Activated naive CD8-positive, alpha-beta T cell treated with anti-CD3 and anti-CD28 coated beads, Interleukin-2, amount 50 U/mL, for 16 hours (primary cell): ENCODE measurements at places on chromosomes 5 and 9.

DNA sequence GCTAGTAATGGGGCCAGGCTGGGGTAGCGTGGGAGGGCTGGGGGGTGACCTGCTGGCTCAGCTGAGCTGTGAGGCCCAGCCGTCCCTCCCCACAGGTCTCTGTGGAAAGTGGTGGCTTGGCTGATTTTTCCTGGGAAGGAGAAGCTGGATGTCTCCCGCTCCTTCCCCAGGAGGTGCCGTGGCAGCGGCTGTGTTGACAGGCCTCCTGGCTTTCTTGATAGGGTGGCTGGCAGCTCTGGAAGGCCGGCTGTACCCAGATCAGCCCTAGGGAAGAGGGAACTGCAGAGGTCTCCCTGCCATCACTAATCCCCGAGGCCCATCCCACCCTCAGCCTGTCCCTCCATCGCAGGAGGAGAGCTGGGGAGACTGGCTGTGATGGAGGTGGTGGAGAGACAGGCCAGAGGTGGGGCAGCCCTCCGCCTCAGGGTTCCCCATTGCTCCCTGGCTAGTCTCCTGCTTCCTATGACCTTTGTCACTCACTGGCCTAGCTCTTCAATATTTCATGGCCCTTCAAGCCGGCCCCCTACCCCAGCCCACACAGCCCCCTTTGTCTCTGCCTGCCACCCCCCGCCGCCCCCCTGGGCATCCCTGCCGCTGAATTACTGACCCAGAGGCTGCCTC lies 6.8 kb downstream of the CXXC5 start:
- DNase-seq, result no peak

GRCh38 chr5:178295589-178295988 lies 63.0 kb upstream of the PHYKPL start:
- DNase-seq, result no peak

DNA sequence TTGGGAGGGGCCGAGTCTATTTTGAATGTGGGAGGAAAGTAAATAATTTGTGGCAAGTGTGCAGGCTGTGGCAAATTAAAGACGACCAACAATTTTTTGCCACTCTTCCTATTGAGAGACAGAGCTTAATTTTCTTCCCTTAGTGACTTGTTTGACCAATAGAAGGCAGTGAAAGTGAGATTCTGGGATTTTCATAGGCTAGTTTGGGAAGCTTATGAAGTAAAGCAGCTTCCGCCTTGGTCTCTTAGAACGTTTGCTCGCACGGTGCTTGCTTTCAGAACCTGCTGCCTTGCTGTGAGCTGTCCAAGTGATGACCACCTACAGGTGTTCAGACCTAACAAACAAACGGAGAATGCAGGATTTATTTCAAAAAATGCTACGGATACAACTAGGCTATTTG lies 6.7 kb upstream of the OR1N2 start:
- no peak for DNase-seq

- DNase-seq, result no peak
Measured at GRCh38 chr5:159887050-159887449, 29.2 kb upstream of the ADRA1B start.

- DNase-seq, result no peak
Measured at GRCh38 chr5:84343171-84343570, 41.5 kb downstream of the EDIL3 start.

GRCh38 chr5:138981586-138981985 lies 106.5 kb upstream of the LRRTM2 start:
- DNase-seq, result no peak

DNA sequence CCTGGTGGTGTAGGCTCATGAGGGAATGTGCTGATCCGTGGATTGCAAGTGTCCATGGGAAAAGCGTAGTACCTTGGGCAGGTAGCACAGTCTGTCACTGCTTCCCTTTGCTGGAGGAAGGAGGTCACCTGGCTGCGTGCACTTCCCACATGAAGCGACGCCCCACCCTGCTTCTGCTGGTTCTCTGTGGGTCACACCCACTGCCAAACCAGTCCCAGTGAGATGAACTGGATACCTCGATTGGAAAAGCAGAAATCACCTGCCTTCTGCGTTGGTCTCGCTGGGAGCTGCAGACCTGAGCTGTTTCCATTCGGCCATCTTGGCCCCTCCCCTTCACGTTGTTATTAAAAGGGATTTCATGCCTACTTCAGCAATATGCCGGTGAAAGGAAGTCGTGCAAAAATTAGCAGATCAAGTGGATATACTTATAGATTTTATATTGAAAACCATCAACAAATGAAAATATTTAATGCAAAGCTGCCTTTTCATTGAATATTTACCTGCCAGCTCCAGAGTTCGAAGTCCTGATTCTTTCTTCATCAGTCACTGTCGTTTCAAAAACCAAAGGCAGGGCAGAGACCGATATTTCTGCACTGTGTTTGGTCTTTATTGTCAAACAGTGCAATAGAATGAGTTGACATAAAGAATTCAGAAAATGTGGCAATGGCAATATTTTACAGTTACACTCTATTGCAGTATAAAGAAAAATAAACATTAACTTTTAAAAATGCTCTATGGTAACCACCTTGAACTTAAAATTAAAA lies 123.2 kb downstream of the JAKMIP2 start:
- DNase-seq, result no peak

GRCh38 chr5:126963822-126964375 lies 66.5 kb downstream of the MARCHF3 start:
- DNase-seq, result no peak

DNA sequence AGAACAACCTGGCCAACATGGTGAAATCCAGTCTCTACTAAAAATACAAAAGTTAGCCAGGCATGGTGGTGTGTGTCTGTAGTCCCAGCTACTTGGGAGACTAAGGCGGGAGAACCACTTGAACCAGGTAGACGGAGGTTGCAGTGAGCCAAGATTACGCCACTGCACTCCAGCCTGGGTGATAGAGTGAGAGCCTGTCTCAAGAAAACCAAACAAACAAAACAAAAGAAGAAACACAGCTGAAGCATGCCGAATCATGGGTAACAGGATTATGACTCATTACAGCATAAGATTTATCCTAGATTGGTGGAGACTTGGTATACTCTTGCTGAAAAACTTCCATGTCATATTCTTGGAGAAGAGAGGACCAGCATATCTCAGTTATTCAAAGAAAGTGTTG lies 236.7 kb upstream of the CCNH start:
- DNase-seq, result no peak

GRCh38 chr9:129735546-129735945 lies 17.3 kb downstream of the PTGES start:
- DNase-seq, result no peak

- DNase-seq, result no peak
Measured at GRCh38 chr9:129620669-129621295, at the start of gene C9orf50. Gene C9orf50, minus strand, starts transcription at chr9:129621101. Its CDS starts 527 bp downstream, at chr9:129620574.

- no peak for DNase-seq
Measured at GRCh38 chr5:95449460-95449859, 58.3 kb downstream of the FAM81B start.

- DNase-seq, result no peak
Measured at GRCh38 chr9:86217076-86217755, 42.2 kb downstream of the C9orf153 start.

DNA sequence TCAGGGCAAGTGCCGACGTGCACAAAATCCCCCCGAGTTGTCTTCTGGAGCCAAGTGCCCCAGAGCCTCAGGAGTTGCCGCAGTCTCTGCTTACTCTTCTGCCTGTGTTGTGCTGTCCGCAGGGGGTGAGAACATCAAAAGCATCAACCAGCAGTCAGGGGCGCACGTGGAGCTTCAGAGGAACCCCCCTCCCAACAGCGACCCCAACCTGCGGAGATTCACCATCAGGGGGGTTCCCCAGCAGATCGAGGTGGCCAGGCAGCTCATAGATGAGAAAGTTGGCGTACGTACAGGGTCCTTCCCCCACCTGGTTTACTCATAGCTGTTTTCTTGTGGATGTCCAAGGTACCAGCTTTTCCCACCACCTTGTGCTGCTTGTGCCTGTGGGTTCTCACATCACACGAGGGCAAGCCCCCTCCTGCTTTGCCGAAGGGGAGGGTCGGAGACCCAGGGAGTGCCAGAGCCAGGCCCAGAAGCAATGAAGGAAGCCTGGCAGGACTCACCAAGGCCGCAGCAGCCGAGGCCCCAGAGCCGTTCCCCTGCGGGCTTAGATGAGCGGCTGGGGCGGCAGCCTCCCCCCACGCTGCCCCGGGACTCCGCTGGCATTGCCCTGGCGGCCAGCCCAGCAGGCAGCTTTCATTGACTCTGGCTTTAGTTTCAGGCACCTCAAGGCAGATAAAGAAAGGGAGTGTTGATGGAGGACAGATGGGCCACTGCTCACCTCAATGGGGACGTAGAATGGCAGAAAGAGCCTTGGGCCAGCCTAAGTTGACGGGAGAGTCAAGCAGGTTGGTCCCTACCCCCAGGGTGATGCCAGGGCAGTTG lies 33.7 kb upstream of the PRDM12 start:
- DNase-seq, result no peak

GRCh38 chr5:13143630-13144029 lies 800.9 kb downstream of the DNAH5 start:
- DNase-seq, result no peak

- no peak for DNase-seq
Measured at GRCh38 chr9:81656871-81657337, 32.4 kb downstream of the TLE1 start.

GRCh38 chr5:132498152-132498551 lies 7.6 kb upstream of the IRF1 start:
- no peak for DNase-seq

DNA sequence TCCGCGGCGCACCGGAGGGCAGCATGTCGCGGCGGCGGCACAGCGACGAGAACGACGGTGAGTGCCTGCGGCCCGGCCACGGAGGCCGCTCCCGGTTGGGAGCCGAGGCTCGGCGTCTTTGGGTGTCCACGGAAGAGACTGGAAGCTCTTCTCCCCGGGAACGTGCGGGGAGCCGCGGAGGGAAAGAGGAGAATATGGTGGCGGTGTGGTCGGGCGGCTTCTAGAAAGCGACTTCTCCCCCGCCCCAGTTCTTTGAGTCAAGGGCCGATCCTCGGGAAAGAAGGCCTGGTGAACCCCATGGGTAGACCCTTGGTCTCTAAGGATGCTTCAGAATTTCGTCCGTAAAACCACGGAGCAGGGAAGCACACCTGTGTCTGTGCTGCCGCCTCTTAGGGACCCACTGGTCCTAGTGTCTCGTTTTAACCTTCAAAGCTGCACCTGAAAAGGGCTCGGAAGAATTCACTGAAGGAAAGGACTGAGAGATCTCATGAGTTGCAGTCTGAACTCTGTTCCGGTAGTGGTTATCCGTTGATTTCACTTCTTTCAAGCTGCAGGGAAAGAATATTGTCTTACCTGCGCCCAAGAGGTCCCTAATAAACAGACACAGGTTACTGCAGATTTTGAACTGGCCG lies 354 bp downstream of the NCBP1 start:
- no peak for DNase-seq

- no peak for DNase-seq
Measured at GRCh38 chr5:124157320-124157719, 589.1 kb downstream of the ZNF608 start.

DNA sequence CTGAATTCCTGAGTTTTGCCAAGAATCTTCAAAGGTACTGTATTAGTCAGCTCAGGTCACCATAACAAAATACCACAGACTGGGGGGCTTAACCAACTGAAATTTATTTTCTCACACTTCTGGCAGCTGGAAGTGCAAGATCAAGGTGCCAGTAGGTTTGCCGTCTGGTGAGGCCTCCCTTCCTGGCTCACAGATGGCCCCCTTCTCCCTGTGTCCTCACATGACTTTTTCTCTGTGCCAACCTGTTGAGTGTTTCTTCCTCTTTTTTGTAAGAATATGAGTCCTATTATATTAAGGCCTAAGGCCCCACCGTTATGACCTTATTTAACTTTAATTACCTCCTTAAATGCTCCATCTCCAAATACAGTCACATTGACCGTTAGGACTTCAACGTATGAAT lies 156.1 kb upstream of the KIF2A start:
- DNase-seq, result no peak

DNA sequence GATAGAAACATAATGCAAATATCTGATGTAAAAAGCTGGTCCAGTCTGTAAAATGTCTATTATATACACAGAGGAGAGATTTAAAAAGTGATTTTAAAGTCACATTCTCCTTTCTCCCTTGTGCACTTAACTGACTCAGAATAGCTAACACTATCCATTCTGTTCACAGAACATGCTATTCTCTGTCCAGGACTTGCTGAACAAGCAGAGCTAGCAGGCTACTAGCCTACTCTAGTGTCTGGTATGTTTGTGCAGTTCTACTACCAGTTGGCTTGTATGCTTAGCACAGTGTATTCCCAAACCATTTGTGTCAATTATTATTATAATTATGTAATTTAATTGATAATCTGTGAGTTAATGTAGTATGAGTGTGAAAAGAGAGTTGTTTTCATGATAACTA lies 161.7 kb upstream of the NUDT12 start:
- no peak for DNase-seq

DNA sequence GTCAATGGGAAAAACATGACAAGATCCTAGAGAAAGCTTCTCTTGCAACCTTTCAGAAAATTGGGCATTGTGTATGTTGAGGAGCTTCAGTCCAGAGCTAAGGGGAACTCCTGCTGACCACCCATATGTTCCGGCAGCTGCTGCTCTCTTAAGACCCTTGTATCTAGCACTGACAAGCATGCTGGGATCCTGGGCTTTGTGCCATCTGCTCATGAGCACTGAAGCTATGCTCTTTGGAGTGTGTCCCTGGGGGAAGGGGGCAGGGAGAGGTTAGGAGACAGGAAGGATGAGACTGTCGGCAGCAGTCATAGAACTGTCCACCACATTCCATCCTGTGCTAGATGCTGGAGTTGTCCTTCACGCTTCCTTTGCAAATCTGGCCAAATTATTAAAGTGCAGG lies 109.3 kb downstream of the JAKMIP2 start:
- DNase-seq, result no peak

- no peak for DNase-seq
Measured at GRCh38 chr9:77600810-77601209, 47.3 kb downstream of the GNA14 start.

GRCh38 chr5:43104057-43104456 lies 16.7 kb upstream of the ZNF131 start:
- no peak for DNase-seq

DNA sequence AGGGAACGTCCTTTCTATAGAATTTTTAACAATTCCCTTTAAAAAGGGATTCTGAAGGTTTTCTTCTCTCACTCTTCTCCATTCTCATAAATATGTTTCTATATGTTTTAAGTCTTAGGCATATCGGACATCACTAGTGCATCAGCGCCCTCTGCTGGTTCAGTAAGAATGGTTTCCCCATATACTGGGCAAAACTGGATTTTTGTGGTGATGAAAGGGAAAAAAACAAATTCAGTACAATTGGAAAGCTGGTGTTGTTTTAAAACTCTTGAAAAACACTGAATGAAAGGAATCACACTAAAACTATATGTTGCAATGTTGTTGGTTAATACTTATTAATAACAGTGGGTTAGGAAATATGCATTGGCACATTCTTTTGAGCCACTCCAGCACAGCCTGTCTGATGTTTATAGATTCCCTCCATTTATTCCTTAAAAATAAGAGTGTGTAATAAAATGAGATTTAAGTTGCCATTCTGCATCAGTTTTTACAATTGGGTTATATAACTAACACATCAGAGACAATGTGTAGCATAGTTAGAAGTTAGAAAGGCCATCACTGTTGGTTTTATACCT lies 15.8 kb downstream of the CWC27 start:
- DNase-seq, result peak; percentile 32

DNA sequence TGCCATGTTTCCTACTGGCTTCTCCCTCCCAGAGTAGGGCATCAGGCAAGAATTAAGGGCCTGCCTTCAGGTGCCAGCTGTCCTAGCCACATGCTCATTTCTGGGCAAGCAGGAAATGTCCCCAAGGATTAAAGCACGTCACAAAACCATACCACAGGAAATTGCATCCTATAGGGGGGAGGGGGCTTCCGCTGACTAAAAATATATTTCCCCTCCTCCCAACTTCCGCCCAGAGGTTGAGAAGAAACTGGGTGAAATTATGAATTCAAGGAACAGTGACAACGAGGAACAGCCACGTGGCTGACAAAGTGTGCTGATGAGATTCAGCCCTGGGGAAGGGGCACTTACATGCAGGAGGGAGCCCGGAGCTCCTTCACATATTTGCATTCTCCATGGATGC lies 4.1 kb downstream of the HBEGF start:
- DNase-seq, result no peak
